ENCODE measurements at places on chromosomes 2 and 18.

GRCh38 chr2:232668805-232669444, 28.2 kb upstream of the GIGYF2 start:
- DNase-seq: no peak

DNA sequence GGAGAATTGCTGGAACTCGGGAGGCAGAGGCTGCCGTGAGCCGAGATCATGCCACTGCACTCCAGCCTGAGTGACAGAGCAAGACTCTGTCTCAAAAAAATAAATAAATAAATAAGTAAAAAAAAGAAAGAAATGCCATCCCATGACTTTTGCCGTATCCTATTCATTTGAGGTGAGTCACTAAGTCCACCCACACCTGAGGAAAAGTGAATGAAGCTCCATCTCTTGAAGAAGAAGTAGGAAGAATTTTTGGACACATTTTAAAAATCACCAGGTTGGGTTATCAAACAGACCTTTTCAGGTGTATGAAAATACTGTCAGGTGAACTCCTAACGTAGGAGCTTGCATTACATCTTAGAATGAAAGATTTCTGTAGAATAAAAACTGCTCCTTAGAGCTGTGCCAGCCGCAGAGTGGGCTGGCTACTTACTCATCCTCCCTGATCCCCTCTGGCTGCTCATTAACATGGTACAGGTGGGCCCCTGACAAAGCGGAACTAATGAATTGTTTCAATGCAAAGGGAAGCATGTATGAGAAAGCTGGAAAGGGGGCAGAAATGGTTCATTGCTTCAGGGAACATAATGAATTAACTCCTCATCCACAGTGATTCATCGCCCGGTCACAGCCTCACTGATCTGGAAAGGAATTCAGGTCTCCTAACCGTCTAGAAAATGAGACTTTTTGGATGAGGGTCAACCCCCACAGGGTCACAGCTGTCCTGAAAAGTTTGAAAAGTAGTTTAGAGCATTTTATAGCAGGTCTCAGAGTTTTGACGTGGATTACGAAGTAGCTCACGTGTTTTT, 191.4 kb downstream of the SPP2 start:
- no peak for DNase-seq

- DNase-seq: no peak
Measured at GRCh38 chr2:240768216-240768615, 51.8 kb downstream of the KIF1A start.

DNA sequence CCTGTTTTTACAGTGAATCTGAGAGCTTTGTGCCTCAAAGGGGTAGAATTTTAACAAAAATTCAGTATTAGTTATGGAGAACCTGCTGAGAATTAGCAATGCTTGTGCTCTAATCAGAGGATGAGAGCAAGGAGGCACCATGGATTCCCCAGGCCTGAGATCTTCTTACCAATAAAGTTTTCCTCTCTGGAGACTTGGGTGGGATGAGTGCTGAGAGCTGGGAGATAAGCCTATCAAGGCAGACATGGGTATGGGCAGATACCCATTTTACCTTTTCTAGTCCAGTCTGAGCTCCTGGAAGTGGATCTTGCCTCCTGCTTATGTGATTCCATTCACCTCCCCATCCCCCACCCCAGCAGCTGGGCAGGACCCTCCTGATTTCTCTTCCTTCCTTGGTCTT, 53.9 kb downstream of the BMP10 start:
- no peak for DNase-seq

- DNase-seq: no peak
Measured at GRCh38 chr18:75247611-75248421, 37.2 kb downstream of the TSHZ1 start.

GRCh38 chr18:21303895-21304294, 61.9 kb downstream of the GREB1L start:
- DNase-seq: no peak

GRCh38 chr2:118696786-118697465, 150.5 kb downstream of the EN1 start:
- DNase-seq: no peak

- no peak for DNase-seq
Measured at GRCh38 chr2:142742371-142743214, 134.9 kb upstream of the KYNU start.

GRCh38 chr2:207448006-207448405, 81.8 kb upstream of the CREB1 start:
- no peak for DNase-seq

DNA sequence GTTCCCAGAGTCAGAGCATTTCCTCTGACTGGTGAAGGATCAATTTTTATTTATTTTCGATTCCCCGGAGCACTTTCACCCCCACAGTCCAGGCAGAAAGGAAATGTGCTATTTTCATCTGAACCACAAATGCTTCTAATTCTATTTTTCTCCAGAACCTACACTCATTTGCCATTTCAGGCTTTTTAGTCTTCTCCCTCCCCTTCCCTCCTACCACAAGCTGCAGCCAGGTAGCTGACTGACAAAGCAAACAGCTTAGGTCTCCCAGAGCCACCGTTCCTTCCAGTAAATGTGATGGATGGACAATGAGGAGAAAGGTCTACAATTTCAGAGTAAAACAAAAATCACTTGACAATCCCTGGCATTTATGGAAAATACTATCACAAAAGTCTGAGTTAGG, 76.9 kb downstream of the KLF7 start:
- DNase-seq: no peak

Measured in activated CD4-positive, alpha-beta T cell treated with anti-CD3 and anti-CD28 coated beads for 4 hours (primary cell).